CD4-positive, alpha-beta T cell treated with Interferon gamma for 1 hour (primary cell): ENCODE measurements at places on chromosomes 5 and 9.
A peak's percentile ranks its signal among the peaks of the same experiment; 100 is the strongest.

- DNase-seq, result peak; percentile 38
Measured at GRCh38 chr9:120905315-120906164, 21.1 kb downstream of the TRAF1 start.

DNA sequence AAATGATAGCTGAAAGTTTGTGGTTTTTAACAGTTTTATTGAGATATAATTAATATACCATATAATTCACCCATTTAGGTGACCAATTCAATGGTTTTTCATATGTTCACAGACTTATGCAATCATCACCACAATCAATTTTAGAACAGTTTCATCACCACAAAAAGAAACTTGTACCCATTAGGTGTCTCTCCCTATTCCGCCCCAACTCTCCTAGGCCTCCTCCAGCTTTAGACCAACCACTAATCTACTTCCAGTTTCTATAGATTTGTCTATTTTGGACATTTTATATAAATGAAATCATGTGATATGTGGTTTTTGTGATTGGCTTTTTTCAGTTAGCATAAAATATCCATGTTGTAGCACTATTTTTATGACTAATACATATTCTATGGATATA, 38.6 kb downstream of the YTHDC2 start:
- DNase-seq, result no peak

GRCh38 chr5:57366744-57367143, 115.9 kb downstream of the ACTBL2 start:
- DNase-seq, result no peak

GRCh38 chr9:35515766-35516165, 25.9 kb downstream of the RUSC2 start:
- DNase-seq, result no peak

DNA sequence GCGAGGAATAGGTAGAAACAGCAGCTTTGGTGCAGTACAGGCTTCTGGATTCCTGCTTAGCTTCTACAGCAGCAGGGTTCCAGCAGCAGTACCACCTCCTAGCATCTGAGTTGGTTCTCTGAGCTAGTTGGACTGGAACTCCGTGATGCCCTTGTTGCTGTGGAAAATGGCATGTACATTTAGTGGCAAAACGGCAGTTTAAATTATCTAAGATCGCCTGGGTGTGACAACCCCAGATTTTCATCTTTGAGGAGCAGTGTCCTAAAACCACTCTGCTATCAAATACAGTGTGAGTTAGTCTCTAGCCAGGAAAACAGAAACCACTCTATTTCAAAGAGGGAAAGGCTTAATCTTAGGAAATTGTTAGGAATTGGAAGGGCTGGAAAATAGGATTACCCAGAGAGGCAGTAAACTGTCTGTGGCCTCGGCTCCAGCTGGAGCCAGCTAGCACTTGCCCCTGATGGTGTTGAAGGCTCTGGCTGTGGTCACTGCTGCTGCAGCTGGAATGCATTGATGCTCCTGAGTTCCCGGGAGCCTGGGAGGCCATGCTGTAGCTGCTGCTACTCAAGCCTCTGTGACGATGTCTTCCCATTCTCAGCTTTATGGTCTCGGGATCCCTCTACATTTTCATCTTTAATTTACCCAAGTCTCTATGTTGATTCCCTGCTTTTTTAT, 29.4 kb downstream of the RAD23B start:
- DNase-seq, result no peak

DNA sequence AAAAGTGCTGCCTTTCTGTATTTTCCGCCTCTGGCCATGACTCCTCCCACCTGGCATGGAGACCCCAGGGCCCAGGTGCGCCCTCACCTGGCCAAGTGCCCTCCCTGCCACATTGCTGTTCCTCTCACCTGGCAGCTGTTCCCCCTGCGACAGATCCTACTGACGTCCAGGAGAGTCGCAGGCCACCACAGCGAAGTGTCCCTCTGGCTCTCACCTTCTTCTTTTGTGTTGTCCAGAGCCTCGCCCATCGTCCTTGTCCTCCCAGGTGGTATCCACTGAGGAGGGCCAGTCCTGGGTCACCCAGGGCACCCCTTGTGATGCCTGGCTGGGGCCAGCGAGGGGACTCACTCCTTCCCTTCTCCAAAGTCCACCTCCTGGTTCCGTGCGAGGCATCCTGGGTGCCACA, 2.6 kb downstream of the NKD2 start:
- peak; percentile 28 for DNase-seq

- DNase-seq, result no peak
Measured at GRCh38 chr9:93207326-93207814, 23.4 kb downstream of the WNK2 start.

GRCh38 chr9:125646217-125646616, 60.8 kb downstream of the MAPKAP1 start:
- no peak for DNase-seq
